CD8-positive, alpha-beta memory T cell (primary cell): ENCODE measurements at places on chromosomes 16 and 17.

DNA sequence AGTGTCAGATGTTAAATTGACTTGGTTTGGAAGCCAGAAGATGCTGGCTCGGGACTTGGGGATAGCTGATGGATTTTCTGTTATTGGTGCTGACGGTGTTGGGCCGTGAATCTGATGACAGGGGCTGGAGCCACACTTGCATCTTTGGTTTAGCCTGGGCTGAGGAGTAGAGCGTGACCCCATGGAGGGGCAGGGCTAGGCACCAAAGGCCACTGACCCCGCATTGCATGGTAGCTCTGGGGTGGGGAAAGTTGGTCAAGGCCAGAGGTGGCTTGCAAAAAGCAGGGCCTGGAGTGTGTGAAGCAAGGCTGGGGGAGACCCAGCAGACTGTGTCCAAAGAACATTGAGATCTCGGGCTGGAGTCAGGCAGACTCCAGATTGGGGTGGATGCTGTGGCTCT, 25.3 kb downstream of the WSCD1 start:
- no peak overlapping the region for H3K4me3 ChIP-seq
- no peak overlapping the region for H3K27ac ChIP-seq
- H3K27me3 ChIP-seq = no peaks in the 10 kb centered on the region
- no peaks in the 10 kb centered on the region for H3K4me1 ChIP-seq
- no peaks in the 10 kb centered on the region for H3K36me3 ChIP-seq

GRCh38 chr17:2691965-2692780, 19.4 kb downstream of the CLUH start:
- H3K4me1 ChIP-seq = peaks cover 12% of the 10 kb centered on the region
- H3K4me3 ChIP-seq = no peak overlapping the region
- no peaks in the 10 kb centered on the region for H3K36me3 ChIP-seq
- H3K27ac ChIP-seq = no peak overlapping the region
- DNase-seq = no peak

DNA sequence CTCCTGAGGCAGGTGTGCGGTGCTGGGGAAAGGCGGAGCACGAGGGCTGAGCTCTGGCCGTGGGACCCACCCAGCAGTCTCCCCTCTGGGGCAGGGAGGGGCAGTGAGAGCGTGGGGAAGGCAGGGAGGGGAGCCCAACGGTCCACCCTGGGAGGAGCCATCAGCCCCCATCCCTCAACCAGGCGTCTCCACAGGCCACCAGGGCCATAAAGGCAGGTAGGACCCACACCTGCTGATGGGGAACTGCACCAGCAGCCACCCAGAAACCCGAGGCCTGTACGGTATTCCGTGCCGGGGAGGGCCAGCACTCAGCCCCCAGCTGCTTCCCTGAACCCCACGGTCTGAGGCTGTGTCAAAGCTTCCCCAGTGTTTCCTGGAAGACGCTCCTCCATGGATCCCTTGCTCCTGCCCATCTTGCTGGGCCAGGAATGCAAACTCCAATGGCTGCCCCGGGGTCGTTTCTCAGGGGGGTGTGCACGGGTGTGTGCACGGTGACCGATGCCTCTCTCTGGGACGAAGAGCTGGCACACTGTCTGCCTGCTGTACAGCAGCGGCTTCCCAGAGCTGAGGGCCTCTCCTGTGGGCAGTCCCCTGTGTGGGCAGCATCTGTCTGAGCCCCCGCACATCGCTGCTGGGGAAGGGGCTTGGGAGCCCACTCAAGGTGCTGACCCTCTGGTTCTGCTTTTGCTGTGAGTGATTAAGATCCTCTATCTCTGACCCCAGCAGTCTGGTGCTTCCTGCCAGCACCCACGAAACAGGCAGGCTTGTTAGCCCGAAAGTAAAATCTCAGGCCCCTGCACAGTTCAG, 17.2 kb upstream of the METRNL start:
- H3K4me1 ChIP-seq = no peaks in the 10 kb centered on the region
- H3K4me3 ChIP-seq = no peak overlapping the region
- H3K36me3 ChIP-seq = no peaks in the 10 kb centered on the region
- no peak for DNase-seq
- H3K27me3 ChIP-seq = no peaks in the 10 kb centered on the region

GRCh38 chr16:73177729-73178295, 129.9 kb upstream of the ZFHX3 start:
- no peaks in the 10 kb centered on the region for H3K27me3 ChIP-seq
- no peaks in the 10 kb centered on the region for H3K36me3 ChIP-seq
- no peak overlapping the region for H3K4me3 ChIP-seq
- H3K4me1 ChIP-seq = no peaks in the 10 kb centered on the region
- H3K27ac ChIP-seq = no peak overlapping the region
- no peak for DNase-seq

GRCh38 chr17:76005263-76006149, 4.9 kb downstream of the CDK3 start:
- H3K4me1 ChIP-seq = no peaks in the 10 kb centered on the region
- no peaks in the 10 kb centered on the region for H3K27me3 ChIP-seq
- no peak overlapping the region for H3K27ac ChIP-seq
- H3K36me3 ChIP-seq = no peaks in the 10 kb centered on the region
- peak; percentile 72 for DNase-seq

GRCh38 chr17:438191-438590, 85.6 kb upstream of the RPH3AL start:
- DNase-seq = no peak
- H3K36me3 ChIP-seq = peaks cover 10% of the 10 kb centered on the region
- H3K4me3 ChIP-seq = no peak overlapping the region
- H3K27ac ChIP-seq = no peak overlapping the region
- no peaks in the 10 kb centered on the region for H3K4me1 ChIP-seq

DNA sequence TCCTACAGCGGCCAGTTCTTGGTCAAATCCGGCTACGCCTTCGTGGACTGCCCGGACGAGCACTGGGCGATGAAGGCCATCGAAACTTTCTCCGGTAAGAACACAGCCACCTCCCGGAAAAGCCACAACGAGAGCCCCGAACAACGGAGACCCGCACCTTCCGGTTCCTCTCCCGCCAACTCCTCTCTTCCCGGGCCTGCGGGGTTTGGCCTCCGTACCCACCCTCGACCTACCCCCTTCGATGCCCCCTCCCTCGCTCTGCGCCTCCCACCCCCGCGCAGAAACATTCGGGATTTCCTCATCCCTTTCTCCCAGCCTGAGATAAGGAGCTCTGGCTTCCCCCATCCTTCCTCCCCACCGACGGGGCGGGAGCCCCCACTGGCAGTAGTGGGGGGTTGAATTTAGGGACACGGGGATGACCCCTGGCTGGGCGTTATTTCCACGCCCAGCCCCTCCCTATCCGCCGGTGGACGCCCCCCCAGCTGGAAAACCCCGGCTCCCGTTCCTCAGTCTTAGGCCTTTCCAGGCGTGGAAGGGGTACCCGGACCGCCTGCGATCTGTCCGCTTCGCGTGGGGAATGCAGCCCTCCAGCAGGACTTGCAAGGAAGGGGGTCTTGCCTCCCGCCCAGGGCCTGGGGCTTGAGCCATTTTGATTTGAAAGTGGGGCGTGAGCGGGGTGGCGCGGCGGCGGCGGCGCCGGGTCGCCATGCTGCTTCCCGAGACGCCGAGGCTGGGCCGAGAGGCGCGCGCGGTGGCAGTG, 822 bp downstream of the IGF2BP1 start:
- peaks cover 32% of the 10 kb centered on the region for H3K4me1 ChIP-seq
- no peaks in the 10 kb centered on the region for H3K36me3 ChIP-seq
- DNase-seq = no peak
- H3K27me3 ChIP-seq = peaks cover 72% of the 10 kb centered on the region
- peak overlapping the region; percentile 25 for H3K4me3 ChIP-seq

DNA sequence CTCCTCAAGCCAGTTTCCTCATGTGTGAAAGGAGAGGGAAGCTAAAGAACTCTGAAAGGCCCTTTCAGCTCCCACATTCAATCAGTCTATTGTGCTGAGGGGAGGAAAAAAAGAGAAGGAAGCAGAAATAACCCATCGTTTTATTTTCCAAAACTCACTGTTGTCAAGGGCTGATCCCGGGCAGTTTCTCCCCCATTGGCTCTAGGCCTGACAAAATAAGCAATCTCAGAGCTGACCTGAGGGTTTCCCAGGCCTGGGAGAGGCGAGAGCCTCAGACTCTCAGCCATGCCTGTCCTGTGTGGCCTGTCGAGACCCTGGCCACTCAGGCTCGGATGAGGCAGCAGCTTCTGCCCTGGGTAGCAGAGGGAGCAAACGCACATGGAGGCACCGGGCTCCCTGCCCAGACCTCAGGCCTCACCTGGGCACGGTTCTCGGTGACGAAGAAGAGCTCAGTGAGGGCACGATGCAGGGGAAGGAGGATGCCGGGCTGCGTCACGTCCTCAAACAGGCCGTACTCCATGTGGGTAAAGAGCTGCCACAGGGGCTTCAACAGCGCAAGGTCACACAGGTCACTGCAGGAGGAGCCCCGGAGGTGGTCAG, 45.0 kb upstream of the ATP2A3 start:
- no peak overlapping the region for H3K4me3 ChIP-seq
- peaks cover 53% of the 10 kb centered on the region for H3K36me3 ChIP-seq
- DNase-seq = no peak
- no peak overlapping the region for H3K27ac ChIP-seq
- H3K4me1 ChIP-seq = peaks cover 6% of the 10 kb centered on the region

DNA sequence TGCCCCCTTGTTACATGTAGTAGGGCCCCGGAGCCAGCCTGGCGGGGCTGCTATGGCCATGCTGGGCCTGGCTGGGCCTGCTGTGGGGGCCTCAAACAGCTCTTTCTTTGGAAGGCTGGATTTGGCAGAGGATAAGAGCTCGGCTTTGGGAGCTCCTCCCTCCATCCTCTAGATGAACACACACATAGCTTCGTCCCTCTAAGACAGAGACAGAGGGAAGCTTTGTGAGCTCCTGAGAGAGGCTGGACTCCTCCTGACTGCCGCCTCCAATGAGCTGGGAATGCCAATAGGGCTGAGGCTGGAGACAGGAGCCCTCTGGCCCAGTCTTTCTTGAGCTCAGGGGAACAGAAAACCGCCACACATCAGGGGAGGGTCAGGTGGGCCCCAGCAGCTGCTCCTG, 37.3 kb upstream of the CDC42EP4 start:
- H3K4me3 ChIP-seq = no peak overlapping the region
- DNase-seq = no peak
- no peaks in the 10 kb centered on the region for H3K27me3 ChIP-seq
- H3K36me3 ChIP-seq = no peaks in the 10 kb centered on the region

- H3K27me3 ChIP-seq = no peaks in the 10 kb centered on the region
- H3K4me1 ChIP-seq = no peaks in the 10 kb centered on the region
- no peak for DNase-seq
- no peaks in the 10 kb centered on the region for H3K36me3 ChIP-seq
- no peak overlapping the region for H3K27ac ChIP-seq
Observed at GRCh38 chr16:2163211-2163881, 7.8 kb downstream of the TRAF7 start.

GRCh38 chr17:45271603-45272002, 9.7 kb upstream of the SPATA32 start:
- no peak overlapping the region for H3K4me3 ChIP-seq
- no peaks in the 10 kb centered on the region for H3K4me1 ChIP-seq
- H3K27ac ChIP-seq = no peak overlapping the region
- H3K36me3 ChIP-seq = peaks cover 60% of the 10 kb centered on the region
- no peak for DNase-seq

DNA sequence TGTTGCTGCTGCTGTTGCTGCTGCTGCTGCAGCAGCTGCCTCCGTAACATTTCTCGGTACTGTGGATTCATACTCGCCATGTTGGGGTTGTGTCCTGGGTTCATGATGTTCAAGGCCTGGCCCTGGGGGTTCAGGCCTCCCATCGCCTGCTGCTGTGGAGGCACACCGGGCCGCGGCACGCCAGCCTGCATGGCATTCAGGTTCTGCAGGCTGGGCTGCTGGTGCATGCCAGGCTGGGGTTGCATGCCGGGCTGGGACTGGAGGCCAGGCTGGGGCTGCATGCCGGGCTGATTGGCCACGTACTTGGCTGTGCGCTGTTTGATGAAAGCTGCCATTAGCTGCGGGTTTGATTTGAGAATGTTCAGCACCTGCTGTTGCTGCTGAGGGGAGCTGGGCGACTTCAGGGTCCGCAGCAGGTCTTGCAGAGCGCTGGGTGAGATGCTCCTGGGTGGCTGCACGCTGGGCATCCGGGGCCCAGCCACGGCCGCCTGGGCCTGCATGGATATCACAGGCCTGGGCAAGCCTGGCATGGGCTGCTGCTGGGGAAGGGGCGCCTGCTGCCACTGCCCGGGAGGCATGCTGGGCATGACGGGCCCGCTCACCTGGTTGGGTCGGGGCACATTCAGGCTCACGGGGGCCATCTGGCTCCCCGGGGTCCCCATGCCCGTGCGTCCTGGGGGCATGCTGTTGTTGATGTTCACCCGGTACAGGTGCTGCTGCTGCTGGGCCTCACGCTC, 11.3 kb upstream of the TRAP1 start:
- peaks cover 30% of the 10 kb centered on the region for H3K36me3 ChIP-seq
- H3K4me3 ChIP-seq = no peak overlapping the region
- DNase-seq = no peak
- no peaks in the 10 kb centered on the region for H3K4me1 ChIP-seq
- no peaks in the 10 kb centered on the region for H3K27me3 ChIP-seq

- H3K27ac ChIP-seq = peak overlapping the region; percentile 93
- H3K4me1 ChIP-seq = peaks cover 45% of the 10 kb centered on the region
- peak; percentile 90 for DNase-seq
- H3K4me3 ChIP-seq = peak overlapping the region; percentile 63
- H3K27me3 ChIP-seq = no peaks in the 10 kb centered on the region
Observed at GRCh38 chr17:76725580-76726230, 701 bp downstream of the JMJD6 start.

GRCh38 chr17:34412534-34412933, 49.5 kb upstream of the CCL1 start:
- no peaks in the 10 kb centered on the region for H3K27me3 ChIP-seq
- H3K4me1 ChIP-seq = no peaks in the 10 kb centered on the region
- H3K36me3 ChIP-seq = no peaks in the 10 kb centered on the region
- H3K4me3 ChIP-seq = no peak overlapping the region
- H3K27ac ChIP-seq = no peak overlapping the region

DNA sequence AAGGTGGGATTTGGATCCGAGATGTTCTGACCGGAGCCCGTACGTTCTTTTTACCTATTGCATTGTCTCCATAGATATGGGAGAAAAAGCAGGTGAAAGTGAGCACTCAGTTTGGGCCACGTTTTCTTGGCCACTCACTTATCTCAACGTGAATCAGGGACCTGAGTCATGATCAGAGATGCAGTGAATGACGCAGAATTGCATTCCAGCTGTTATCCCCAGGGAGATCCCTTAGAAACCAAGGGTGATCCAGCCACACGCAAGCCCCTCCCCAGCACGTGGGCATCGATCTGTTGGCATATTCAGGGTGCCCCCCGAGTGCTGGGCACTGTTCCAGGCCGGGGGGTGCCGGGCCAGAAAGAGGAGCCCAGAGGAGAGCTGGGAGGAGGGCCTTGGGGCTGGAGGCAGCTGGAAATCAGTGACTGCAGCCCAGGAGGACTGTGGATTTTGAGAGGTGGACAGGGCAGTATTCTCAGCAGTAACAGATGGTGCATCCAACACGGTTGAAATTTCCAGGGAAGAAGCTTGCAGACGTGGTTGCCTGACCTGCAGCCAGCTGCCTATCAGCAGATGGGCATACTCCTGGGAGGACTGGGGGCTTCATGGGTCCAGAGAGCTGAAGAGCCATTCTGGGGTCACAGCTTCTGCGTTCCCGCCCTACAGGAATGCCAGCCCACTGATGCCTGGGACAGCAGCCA, 87.2 kb upstream of the CACNG5 start:
- no peaks in the 10 kb centered on the region for H3K27me3 ChIP-seq
- H3K4me3 ChIP-seq = no peak overlapping the region
- H3K4me1 ChIP-seq = no peaks in the 10 kb centered on the region
- peaks cover 19% of the 10 kb centered on the region for H3K36me3 ChIP-seq
- no peak for DNase-seq
